ENCODE measurements at places on chromosomes 3 and 15. TPM values are rescaled to one million over a fixed set of nuclear protein-coding genes. Genes with fewer than 3 reads are reported as not detected.

Gene DAZL
- total RNA-seq, result not detected

Gene ABCC5
- total RNA-seq, result 49.2 TPM

DNA sequence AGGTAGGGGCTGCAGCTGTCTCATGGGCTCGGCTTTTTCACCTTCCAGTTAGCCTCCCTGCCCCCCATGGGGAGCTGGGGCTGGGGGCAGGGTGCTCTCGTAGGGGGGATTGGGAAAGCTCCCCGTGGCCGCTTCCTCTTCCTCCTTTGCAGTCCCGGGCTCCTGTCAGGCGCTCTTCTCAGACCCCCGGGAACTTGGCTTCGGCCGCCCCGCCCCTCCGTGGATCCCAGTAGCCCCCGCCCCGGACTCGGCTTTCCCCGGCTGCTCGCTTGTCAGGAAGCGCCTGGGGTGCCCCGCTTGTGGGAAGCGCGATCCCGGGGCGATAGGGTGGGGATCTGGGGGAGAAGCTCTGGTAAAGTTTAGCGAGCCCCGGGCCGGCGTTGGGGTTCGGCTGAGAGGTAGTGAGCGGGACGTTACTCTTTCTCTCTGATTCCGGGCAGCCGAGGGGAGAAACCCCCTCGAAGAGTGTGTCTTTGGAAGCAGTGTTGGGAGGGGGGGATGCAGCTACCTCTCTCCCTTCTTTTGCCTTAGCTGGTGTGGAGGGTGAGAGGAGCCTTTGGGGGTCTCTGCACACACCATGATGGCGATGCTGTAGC lies 611 bp downstream of the PIAS1 start:
- peak overlapping the region; percentile 94 for H3K4me3 ChIP-seq
- peak; percentile 36 for DNase-seq
- H3K27me3 ChIP-seq, result no peaks in the 10 kb centered on the region
- peaks cover 40% of the 10 kb centered on the region for H3K4me1 ChIP-seq

GRCh38 chr15:80564056-80564455 lies 131.1 kb upstream of the ABHD17C start:
- H3K4me3 ChIP-seq, result no peak overlapping the region
- DNase-seq, result no peak
- no peak overlapping the region for H3K27ac ChIP-seq
- H3K36me3 ChIP-seq, result peaks cover 5% of the 10 kb centered on the region
- H3K4me1 ChIP-seq, result no peaks in the 10 kb centered on the region

DNA sequence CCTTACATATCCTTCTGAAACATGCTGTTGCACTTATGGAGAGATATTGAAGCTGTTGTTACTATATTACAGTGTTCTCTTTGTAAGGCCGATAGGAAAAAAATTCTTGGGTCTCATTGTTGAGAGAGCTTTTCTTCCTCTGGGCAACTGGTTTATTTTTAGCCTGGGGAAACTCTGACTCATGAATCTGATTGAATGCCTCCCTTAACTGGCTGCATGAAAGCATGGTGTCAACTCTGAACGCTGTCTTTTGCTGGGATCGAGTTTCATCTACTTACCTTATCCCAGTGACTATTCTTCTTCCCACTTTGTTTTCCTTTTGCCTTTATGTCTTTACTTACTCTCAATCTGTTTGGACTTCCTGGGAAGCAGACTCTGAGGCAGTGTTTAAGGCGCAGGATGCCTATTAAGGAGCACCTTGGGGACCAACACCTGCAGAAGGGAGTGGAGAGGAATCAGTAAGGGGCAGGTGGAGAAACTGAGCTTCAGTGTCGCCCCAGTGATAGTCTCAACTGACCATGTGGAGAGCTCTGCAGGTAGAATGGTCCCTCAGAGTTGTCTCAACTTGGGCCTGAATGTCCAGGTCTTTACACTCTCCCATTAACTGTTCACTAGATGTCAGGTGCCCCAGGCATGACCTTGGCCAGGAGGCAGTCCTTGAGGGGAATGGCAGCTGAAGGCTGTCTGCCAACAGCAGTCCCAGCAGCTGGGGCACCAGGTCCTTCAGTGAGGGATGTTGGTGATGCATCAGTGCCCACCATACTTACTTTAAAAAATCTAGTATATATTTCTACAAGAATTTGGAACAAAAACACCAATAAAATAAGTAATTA lies 88.9 kb upstream of the CCNL1 start:
- no peaks in the 10 kb centered on the region for H3K27me3 ChIP-seq
- no peaks in the 10 kb centered on the region for H3K36me3 ChIP-seq
- H3K27ac ChIP-seq, result peak overlapping the region; percentile 90
- peaks cover 50% of the 10 kb centered on the region for H3K4me1 ChIP-seq

Measured in tibial nerve (tissue), 4 donors.